NCI-H1105 treated with DMSO at 0.1 percent for 48 hours (cell line): ENCODE measurements at places on chromosomes 7 and 10.
A peak's percentile ranks its signal among the peaks of the same experiment; 100 is the strongest.

- DNase-seq: no peak
Observed at GRCh38 chr7:343227-343822, 53.4 kb downstream of the FOXL3 start.

- DNase-seq: no peak
Observed at GRCh38 chr10:78944723-78945312, 123.9 kb upstream of the ZMIZ1 start.

DNA sequence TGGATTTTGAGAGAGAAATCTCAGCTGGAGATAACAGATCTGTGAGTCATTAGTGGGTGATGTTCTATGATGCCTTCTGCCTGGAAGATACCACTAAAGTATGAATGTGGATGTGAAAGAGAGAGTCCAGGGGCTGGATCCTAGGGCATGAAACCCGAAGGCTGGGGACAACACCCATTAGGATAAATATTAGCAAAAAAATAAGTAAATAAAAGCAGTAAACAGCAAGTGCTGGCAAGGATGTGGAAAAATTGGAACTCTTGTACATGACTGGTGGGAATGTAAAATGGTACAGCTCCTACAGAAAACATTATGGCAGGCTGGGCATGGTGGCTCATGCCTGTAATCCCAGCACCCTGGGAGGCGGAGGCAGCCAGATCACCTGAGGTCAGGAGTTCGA is 16.6 kb upstream of the MGMT start:
- DNase-seq: no peak

- DNase-seq: no peak
Observed at GRCh38 chr7:116265881-116266280, 55.5 kb downstream of the TES start.

- no peak for DNase-seq
Observed at GRCh38 chr10:114173603-114173920, 441 bp downstream of the CCDC186 start.

DNA sequence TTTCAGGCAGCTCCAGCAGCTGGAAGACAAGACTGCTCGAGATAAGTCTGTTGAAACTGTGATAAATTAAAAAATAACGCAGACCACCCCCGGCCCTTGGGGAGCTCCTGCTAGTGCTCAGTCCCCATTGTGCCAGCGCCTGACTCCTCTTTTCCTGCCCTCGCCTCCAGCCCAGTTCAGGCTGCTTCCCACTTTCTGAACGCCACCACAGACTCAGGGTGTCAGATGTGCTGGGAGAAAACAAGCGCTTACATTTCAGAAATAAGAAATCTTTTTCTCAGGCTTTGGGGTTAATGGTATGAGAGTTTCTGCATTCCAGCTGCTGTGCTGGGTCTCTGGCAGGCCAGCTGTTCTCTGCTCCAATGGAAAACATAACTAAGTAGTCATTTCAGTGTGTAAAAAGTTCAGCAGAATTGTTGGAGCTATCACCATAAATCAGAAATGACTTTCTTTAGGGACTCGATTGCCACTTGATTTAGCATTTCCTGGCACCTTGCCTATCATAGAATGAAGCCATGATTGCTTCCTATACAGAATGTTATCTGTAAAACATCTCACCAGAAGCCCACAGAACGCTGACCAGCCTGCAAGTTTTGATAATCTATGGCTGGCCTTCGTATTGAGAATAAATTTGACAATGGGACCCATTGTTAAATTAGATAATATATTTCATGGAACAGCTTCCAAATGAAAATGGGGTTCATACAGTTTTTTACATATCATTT is 257.0 kb upstream of the ZNF32 start:
- no peak for DNase-seq

GRCh38 chr7:102860351-102860811 is 52.4 kb upstream of the LRRC17 start:
- no peak for DNase-seq

- DNase-seq: no peak
Observed at GRCh38 chr10:44982496-44982895, 3.9 kb upstream of the DEPP1 start.

DNA sequence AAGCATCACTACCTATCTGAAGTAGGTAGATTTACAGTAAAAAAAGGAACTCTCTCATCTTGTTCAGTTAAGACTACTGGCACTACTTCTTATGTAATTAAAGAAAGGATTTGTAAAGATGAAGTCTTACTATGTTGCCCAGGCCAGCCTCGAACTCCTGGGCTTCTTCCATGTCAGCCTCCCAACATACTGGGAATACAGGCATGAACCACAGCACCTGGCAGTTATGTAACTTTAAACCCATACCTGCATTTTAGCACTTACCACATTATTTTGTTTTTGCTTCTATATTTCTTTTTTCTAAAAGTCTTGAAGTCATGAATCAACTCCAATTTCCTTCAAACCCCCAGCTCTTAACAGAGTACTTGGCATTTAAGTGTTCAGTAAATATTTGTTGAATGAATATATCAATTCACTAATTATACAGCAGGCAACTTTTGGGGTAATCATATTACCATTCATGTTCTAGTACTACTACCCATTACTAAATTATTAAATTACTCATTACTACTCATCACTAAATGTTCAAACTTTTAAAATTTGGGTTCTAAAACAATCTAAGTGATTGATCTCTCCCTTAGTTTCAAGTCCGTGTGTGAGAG is 31.6 kb upstream of the CCDC71L start:
- DNase-seq: peak; percentile 25

GRCh38 chr10:48291190-48291589 is 15.3 kb upstream of the MAPK8 start:
- no peak for DNase-seq

DNA sequence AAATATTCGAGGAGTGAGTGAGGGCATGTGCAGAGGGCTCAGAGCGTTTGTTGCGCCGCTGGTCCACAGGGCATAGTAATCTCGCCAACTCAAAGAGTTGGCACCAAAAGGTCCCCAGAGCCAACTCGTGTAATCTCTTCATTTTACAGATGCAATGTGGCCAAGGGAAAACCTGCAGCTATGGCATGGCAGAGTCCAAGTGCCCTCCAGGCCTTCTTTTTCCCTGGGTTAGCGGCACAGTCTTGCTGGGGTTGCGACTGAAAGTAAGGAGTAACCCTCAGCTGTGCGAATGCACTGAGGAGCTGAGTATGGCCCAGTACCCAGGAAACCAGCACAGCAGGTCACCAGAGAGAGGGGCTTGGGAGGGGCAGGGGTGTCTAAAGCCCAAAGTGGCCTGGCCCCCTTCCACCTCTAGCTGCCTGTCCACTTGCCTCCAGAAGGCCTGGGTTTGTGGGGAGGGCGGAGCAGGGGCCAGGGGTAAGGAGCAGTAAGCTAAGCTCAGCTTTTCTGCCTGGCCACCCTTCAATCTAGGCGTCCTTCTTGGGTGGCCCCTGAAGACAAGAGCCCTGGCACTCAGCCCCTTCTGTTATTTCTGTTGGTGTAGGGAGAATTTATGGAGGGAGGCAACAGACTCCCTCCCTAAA is 3.3 kb upstream of the GAD2 start:
- no peak for DNase-seq

DNA sequence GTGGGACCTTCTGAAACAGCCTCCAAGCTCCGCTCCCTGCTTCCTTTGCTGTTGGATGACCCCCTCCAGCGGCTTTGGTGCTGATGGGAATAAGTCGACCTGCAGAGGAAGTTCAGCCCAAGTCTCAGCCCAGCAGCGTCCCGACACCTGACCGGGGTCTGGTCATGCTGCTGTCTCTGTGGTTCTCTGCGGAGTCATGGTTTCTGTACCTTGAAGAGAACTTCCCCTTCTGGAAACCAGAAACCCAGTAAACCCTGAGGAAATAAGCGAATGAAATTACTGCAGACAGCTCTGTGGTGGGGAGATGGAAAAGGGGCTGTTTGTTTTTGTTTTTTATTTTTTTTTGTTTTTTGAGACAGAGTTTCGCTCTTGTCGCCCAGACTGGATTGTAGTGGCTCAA is 18.3 kb upstream of the ZNF12 start:
- no peak for DNase-seq

- no peak for DNase-seq
Observed at GRCh38 chr7:84176716-84177115, 17.9 kb downstream of the SEMA3A start.

- DNase-seq: no peak
Observed at GRCh38 chr7:103765901-103766300, 223.6 kb downstream of the RELN start.

GRCh38 chr7:46168671-46169383 is 247.8 kb upstream of the IGFBP3 start:
- no peak for DNase-seq

DNA sequence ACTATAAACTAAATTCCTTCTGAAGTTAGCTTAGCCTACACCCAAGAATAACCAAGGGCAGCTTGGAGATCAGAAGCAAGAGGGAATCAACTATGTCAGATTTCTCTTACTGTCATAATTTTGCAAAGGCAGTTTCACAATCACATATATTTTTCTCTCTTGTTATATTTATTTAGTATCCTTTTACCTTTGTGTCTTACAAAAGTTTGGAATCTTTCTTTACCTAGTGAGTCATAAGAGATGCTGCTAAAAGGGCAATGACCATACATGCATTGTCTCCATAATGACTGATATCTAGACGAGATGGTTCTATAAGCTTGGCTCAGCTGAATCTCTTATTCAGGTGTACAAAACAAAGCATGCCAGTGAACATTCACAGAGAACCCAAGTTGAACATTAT is 61.1 kb downstream of the PPP1R17 start:
- DNase-seq: no peak

- DNase-seq: no peak
Observed at GRCh38 chr7:14767716-14768425, 134.7 kb downstream of the DGKB start.
